ENCODE measurements at places on chromosomes 12 and 14.

DNA sequence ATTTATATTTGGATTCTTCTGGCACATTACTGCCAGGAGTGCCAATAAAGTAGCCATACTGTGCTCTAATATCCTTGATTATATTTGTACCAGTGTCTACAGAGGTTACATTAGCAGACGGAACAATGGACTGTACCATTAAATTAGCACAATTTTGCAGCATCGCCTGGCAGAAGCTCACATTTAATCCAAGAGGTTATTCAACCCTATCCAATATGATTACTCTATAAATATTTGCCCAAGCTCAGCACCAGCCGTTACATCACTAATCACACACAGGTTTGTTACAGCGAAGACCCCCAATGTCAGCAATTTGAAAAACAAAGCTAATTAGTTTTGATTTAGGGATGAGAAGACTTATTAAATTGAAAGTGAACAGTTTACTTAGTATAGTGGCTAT lies 16.9 kb upstream of the MGST1 start:
- DNase-seq = no peak

DNA sequence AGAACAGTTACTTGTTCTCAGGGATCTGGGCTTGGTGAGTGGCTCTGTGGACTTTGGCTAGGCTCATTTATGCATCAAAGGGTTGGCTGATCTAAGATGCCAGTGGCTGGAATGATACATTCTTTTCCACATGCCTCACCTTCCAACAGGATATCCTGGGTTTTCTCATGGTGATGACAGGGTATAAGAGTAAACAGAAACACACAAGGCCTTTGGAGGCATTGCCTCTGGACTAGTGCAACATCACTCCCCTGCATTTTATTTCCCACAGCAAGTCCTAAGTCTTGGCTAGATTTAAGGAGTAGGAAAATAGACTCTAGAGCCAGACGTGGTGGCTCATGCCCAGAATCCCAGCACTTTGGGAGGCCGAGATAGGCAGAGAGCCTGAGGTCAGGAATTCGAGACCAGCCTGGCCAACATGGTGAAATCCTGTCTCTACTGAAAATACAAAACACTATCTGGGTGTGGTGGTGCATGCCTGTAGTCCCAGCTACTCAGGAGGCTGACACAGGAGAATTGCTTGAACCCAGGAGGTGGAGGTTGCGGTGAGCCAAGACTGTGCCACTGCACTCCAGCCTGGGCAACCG lies 47.9 kb downstream of the RPH3A start:
- DNase-seq = peak; percentile 83

GRCh38 chr12:76964784-76965571 lies 86.2 kb upstream of the CSRP2 start:
- DNase-seq = no peak

DNA sequence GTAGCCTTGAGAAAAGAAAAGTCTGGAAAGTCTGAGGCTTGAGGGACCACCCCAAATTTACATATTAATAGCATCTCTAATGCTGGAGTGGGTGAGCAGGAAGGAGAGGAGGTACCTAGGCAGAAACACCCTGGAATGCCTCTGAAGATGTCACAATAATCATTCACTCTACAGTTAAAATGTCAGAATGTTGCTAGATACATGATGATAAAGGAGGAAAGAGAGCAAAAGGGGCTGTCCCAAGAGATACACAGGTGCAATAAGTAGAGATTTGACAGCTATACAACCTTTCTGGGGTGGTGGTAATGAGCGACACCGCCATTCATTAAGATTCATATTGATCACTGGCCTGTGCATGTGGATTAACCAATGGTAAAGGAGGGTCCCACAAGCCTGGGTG lies 540.5 kb upstream of the FBXO33 start:
- no peak for DNase-seq

DNA sequence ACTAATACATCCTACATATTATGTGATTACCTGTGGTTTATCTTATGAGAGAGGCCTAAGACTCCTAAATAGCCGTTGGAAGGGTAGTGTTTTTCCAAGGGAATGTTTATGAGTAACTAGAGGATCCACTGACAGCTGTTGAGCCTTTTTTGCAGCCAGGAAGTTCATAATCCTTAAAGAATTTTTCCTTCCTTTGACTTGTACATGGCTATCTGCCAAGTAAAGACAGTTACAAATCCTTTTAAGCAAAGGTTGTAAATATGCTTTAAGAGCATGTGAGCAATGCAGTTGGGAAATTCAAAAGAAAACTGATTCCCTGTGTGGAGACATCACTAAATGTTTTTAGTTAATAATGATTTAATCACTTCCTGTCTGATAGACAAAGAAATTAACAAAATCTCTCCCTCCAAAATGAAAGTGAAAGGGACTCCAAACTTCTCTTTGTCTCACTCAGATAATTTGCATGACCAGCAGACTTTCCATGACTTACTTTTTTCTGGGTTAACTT lies 333.8 kb downstream of the PDZRN4 start:
- peak; percentile 90 for DNase-seq

- DNase-seq = no peak
Observed at GRCh38 chr12:127685491-127685890, 581.5 kb upstream of the TMEM132C start.

- DNase-seq = peak; percentile 82
Observed at GRCh38 chr12:88207921-88208620, 66.0 kb downstream of the TMTC3 start.

DNA sequence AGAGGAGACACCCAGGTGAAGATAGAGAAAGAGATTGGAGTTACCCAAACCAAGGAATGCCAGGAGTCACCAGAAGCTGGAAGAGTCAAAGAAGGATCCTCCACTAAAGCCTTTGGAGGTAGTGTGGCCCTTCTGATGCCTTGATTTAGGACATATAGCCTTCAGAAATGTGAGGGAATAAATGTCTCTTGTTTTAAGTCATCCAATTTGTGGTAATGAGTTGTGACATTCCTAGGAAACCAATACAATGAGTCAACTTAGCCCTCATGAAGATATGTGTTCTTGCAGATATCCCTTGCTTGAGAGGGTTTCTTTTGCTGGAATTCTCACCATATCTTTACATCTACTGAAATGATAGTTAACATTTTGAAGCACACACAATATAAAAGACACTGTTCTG lies 58.8 kb downstream of the CCER1 start:
- DNase-seq = peak; percentile 96

DNA sequence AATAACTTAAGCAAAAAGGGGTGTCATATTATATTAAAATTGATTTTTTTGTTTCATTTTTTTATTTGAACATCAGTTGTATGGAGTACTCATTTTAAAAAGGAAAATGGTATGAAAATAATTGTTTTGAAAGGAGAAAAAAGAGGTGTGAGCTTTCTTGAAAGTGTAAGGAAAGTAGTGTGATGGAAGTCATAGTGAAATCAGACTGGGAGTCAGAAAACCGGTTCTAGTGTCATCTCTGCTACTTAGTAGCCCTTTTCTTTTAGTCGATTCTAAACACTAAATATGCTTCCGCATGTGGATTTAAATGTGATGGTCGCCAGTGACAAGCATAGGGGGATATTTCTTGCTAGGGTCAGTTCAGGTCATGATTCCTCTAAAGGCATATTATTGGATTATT lies 1.8 kb upstream of the DYRK2 start:
- no peak for DNase-seq

GRCh38 chr12:111942557-111942956 lies 70.4 kb downstream of the TMEM116 start:
- peak; percentile 75 for DNase-seq

DNA sequence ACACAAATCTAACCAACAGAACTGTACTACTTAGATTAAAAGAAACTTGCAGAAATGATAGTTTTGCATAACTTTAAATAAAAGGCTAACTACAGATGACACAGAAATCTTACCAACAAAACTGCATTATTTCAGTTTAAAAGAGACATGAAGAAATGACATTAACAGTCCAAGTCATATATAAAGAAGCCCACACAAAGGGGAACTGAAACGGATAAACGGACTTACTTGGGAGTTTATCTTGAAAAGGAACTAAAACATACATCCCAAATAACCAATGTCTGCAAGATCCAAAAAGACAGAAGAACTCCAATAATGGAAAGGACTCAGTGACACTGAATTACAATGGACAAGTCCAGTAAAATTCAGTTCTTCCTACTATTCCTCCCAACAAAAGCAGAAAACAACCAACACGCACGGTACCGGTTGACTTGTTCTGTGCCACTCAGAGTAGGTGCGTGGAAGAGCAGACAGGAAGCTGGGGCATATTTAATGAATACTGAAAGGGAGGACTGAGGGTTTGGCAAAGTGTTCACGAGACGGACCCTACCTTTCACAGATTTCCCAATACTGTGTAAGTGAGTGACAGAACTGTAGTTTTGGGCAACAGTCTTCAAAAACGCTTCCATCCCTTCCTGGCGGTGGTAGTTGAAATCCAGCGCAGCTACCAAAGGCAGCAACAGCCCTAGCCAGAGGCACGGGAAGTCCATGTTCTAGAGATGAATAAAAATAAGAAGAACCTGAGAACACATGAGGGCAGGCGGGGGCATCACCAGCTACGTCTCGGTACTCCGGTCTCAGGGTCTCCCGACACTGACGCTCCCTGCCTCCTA lies 627 bp downstream of the CPM start:
- peak; percentile 4 for DNase-seq

GRCh38 chr12:124564971-124565491 lies 2.4 kb downstream of the NCOR2 start:
- DNase-seq = no peak

GRCh38 chr12:52890417-52890816 lies 14.5 kb downstream of the KRT8 start:
- no peak for DNase-seq

GRCh38 chr14:34398024-34398423 lies 64.0 kb downstream of the SPTSSA start:
- no peak for DNase-seq

DNA sequence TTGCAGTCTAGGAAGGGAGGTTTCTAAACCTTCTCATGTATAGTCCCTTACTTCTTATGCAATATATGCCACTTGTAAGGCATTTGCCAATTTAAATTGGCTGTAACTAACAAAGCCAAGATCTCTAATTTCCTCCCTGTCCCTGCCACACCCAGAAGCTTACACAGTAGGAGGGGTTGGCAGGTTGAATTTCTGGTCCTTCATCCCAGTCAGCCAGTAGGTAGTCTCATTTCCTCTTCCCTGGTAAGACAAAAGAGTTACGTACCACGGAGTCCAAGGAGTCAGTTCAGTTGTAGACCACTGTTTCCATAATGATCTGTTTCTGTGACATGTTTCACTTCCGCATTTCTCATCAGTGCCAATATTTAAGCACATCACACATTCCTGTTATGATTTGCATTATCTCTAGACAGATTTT lies 47.0 kb upstream of the PLBD1 start:
- DNase-seq = no peak

DNA sequence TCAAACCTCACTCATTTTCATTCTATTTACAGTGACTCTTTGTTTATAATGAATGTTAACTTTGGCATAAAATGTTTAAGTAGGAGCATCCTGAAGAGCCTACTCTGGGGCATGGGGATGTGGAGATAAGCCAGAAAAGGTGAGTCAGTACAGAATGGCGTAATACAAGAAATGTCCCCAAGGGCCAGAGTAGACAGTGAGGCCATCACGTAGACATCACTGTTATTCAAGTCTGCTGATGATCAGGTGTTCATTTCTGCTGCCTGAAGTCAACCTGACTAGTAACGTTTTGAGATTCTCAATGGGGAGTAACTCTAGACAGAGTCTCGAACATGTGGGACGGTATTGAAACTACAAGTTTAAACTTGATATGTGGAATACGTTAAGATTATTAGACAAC lies 47.6 kb upstream of the PKP2 start:
- DNase-seq = no peak

DNA sequence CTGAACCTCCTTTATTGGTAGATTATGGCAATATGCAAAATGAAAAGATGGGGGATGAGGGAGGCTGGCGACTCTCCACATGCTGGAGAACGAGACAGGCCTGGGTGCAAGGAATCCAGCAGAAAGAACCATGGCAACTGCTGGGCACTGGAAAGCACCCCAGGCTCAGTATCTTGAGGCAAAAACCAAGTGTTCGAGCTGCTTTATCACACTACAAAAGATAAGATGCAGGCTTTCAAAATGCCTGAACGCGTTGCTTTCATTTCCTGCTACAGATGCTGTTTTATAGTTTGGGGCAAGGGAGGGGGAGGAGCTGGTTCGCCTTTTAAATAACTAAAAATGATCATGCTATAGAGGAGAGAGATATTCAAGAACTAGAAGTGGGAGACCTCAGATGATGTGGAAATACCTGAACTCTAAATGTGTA lies 38.9 kb downstream of the NIN start:
- DNase-seq = no peak

- no peak for DNase-seq
Observed at GRCh38 chr14:104758981-104759969, 6.3 kb downstream of the SIVA1 start.

GRCh38 chr14:50040401-50040775 lies 76.0 kb downstream of the VCPKMT start:
- peak; percentile 88 for DNase-seq

DNA sequence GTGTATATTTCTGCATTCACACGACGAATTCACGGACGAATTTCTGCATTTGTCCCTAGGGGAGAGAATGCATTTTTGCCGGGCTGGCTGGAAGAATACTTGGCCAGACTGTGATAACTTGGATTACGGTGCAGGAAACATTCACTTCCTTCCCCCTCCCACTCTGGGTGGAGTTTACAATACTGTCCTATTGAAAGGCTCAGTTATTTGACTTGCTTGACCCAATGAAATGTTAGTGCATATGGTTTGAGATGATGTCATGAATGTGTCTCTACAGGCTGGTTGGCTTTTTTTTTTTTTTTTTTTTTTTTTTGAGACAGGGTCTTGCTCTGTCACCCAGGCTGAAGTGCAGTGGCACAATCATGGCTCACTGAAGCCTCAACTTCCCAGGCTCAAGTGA lies 90.7 kb upstream of the NOS1 start:
- no peak for DNase-seq

DNA sequence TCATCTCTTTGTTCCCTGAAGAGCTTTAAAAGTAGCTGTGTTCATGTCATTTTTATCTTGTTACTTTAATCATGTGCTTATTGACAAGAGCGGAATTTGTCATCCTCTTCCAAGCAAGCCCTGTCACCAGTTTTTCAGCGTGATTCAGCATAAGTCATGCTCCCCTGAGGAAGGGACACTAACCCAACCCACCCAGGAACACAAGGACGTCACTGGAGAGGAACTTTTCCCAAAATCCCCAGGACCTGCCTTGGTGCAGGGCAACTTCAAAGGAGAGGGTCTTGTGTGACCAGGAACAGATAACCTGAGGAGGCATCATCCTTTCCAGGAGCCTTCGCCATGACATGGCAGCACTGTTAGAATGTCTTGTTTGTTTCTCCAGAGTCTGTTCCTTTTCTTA lies 107.1 kb upstream of the DIO3 start:
- DNase-seq = no peak

DNA sequence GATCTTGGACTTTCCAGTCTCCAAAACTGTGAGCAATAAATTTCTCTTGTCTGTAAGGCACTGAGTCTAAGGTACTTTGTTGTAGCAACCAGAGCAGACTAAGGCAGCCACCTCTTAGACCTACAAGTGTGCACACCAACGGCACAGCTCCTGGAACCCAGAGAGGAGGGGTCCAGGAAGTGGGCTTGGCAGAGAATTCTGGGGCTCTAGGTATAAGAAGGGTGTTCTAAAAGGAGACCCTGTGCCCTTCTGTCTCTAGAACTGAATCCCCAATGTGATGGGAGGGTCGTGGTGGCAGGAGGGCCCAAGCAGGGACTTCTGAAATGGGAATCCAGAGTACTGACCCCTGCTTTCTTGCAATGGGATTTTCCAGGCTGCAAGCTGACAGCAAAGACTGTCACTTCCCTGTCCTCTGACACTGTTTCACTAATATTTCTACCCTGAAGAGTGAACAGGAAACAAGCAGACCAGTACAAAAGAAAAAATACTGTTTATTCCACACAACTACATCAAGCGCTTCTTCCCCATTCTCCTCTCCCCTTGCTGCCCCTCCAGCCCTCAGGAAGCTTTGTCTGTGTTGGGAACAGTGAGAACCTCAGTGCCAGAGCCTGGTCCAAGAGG lies 13.6 kb upstream of the TFCP2 start:
- DNase-seq = no peak

Data from fibroblast of skin of right biceps (primary cell).